Right ventricle myocardium inferior (tissue), 1 donor: ENCODE measurements at places on chromosomes 13 and 19. TPM values are rescaled to one million over a fixed set of nuclear protein-coding genes. Genes with fewer than 3 reads are reported as not detected.

CEACAM19 gene
- total RNA-seq: 2.8 TPM

OR7C1 gene
- not detected for total RNA-seq

RPL18 gene
- 604 TPM for total RNA-seq

ZNF568 gene
- total RNA-seq: 7.7 TPM

DNA sequence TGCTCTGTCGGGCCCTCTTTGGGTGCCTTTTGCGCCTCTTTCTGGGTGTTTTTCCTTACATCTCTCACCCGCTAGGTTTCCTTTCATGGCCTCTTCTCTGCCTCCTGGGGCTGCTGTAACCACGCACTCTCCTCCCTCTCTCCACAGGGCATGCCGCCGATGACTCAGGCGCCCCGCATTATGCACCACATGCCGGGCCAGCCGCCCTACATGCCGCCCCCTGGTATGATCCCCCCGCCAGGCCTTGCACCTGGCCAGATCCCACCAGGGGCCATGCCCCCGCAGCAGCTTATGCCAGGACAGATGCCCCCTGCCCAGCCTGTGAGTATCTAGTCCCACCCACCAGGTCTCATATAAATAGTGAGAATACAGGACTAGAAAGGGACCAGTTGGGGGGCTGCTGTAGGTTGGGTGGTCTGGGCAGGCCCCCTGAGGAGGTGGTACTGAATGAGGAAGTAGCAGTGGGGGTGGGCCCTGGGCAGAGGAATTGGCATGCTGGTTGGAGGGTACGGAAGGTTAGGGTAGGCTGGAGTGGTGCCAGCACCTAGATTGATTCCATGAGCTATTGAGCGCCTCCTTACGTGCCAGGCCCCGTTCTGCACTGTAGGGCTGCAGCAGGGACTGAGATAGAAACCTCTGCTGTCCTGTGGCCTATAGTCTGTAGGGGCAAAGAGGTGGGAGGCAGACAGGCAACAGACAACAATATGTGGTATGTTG is 11.9 kb downstream of the SNRPA start:
- no peak for DNase-seq

DNA sequence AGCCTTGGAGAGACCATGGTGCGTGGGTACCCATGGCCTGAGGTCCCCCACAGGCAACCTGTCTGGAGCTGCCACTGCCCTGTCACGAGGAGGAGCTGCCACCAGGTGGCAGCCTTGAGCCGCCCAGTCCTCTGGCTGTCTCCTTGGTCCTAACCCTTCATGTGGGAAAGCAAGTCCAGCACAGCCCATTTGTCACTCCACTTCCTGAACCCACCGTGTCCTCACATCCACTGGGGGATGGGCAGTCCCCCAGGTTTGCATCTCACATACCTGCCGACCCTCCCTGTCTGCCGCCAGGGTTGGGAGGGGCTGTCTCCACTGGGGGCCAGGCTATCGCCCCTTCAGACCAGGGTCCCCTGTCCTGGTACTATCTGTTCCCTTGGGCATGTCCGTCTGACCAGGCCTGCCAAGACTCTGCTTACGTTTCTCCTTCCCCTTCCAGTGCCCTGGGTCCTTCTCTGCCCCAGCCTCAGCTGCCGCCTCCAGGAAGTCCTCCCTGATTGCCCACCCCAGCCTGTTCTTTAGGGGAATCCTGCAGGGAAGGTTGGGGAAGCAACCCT is 4.5 kb downstream of the FAM174C start:
- peak; percentile 87 for DNase-seq

- DNase-seq: no peak
Measured at GRCh38 chr13:35332134-35332533, 144.4 kb downstream of the MAB21L1 start.

GRCh38 chr13:49225223-49226042 is 5.3 kb downstream of the MLNR start:
- no peak for DNase-seq

- no peak for DNase-seq
Measured at GRCh38 chr19:45804140-45804958, 10.8 kb downstream of the RSPH6A start.

GRCh38 chr13:50697746-50698539 is 145.5 kb downstream of the DLEU7 start:
- DNase-seq: no peak

DNA sequence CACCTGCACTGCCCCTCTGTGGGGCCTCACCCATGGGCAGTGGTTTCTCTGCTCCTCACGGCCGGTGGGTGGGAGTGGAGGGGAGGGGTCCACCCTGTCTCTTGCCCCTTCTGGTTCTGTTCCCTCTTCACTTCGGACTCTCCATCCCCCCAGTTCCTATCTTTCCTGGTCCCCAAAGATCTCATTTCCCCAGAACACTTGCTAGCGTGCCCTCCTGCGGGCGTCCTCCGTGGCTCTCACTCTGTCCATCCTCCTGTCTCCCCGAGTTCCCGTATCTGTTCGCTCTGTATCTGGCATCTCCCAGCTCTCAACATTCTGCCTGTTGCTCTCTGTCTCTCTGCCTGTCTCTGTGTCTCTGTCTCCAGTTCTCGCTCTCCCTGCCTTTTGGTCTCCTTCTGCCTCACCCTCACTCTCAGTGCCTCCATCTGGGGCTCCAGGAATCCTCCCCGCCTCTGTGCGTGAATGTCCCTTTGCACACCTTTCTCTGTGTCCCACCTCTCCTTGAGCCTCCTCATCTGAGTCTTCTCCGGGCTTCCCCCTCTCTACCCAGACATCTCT is 363 bp downstream of the SPIB start:
- DNase-seq: no peak

- DNase-seq: no peak
Measured at GRCh38 chr13:52931131-52931530, 82.7 kb upstream of the PCDH8 start.
